ENCODE measurements at places on chromosomes 6 and 20. TPM values are rescaled to one million over a fixed set of nuclear protein-coding genes. Genes with fewer than 3 reads are reported as not detected.

- no peaks in the 10 kb centered on the region for H3K27me3 ChIP-seq
- no peak overlapping the region for H3K27ac ChIP-seq
- DNase-seq, result no peak
- peaks cover 12% of the 10 kb centered on the region for H3K36me3 ChIP-seq
These were observed 63.1 kb downstream of the TTI1 start for GRCh38 chr20:37969949-37970855.

- H3K36me3 ChIP-seq, result no peaks in the 10 kb centered on the region
- no peak overlapping the region for H3K4me3 ChIP-seq
- DNase-seq, result no peak
- no peaks in the 10 kb centered on the region for H3K27me3 ChIP-seq
- peaks cover 4% of the 10 kb centered on the region for H3K4me1 ChIP-seq
These were observed 71.0 kb upstream of the SIRPA start for GRCh38 chr20:1824181-1824580.

COQ3 gene
- 10.6 TPM for total RNA-seq

- H3K27me3 ChIP-seq, result no peaks in the 10 kb centered on the region
- H3K4me1 ChIP-seq, result peaks cover 2% of the 10 kb centered on the region
- no peaks in the 10 kb centered on the region for H3K36me3 ChIP-seq
- H3K27ac ChIP-seq, result no peak overlapping the region
- no peak overlapping the region for H3K4me3 ChIP-seq
These were observed 2.2 kb upstream of the CFB start for GRCh38 chr6:31943742-31944141.

DNA sequence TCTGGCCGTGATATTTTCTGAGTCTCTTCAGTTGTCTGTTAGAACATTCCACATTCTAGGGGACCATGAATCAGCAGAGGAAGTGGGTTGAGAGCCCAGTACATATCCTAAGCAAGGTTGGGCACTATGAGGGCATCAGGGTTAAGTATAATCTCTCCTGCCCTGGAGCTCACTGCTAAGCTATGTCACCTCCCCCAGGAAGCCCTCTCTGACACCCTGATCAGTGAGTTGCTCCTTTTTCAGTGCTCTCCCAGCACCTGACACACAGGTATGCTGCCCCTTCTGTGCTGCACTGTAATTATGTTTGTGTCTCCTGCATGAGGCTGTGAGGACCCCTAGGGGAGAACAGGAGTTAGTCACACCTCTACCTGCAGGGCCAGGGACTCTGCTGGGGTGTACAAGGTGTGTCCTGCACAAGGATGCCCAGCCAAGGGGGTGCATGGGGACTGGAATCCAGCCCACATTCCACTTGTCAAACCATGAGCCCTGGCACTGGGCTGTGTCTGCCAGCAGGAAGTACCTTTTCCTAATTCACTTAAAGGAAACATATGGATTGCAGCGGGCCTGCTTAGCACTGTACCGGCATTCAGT is 3.9 kb downstream of the RAB44 start:
- DNase-seq, result peak; percentile 70
- H3K4me1 ChIP-seq, result no peaks in the 10 kb centered on the region
- H3K4me3 ChIP-seq, result no peak overlapping the region
- no peaks in the 10 kb centered on the region for H3K27me3 ChIP-seq

SEMG1 gene
- 2.0 TPM for total RNA-seq

SLC16A10 gene
- total RNA-seq, result 9.3 TPM

BPIFA1 gene
- not detected for total RNA-seq

BTNL2 gene
- total RNA-seq, result not detected

GRCh38 chr6:41464481-41464880 is 81.7 kb upstream of the FOXP4 start:
- H3K4me1 ChIP-seq, result peaks cover 10% of the 10 kb centered on the region
- no peak overlapping the region for H3K4me3 ChIP-seq
- no peak for DNase-seq
- H3K27me3 ChIP-seq, result peaks cover 18% of the 10 kb centered on the region
- H3K27ac ChIP-seq, result no peak overlapping the region

Data from H9 (cell line).